ENCODE measurements at places on chromosomes 13 and 19. TPM values are rescaled to one million over a fixed set of nuclear protein-coding genes. Genes with fewer than 3 reads are reported as not detected.
A peak's percentile ranks its signal among the peaks of the same experiment; 100 is the strongest.

DNA sequence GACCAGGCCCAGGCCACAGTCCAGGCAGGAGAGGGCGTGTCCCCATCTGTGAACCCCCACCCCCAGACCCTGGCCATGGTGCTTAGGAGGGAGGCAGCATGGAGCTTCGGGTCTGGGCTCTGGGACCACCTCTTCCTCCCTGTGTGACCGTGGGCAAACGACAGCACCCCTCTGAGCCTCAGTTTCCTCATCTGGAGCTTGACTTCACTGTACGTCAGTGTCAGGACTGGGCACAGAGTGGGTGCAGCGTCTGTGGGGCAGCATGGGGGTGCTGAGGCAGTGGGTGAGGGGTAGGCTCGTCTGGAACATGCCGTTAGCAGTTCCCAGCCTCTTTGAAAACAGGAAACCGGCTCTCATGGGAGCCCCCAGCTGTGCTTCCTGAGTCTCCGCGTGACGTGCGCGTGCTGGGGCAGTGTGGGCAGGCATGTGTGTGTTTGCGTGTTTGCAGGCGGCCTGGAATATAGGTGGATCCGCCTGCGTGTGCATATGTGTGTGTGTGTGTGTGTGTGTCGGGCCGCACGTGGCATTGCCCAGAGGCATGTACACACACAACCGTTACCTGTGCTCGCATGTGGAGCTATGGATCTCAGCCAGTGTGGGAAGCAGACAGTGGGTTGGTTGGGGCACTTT, 15.8 kb downstream of the ARRDC2 start:
- no peaks in the 10 kb centered on the region for H3K36me3 ChIP-seq
- H3K4me1 ChIP-seq: no peaks in the 10 kb centered on the region
- no peak overlapping the region for H3K4me3 ChIP-seq
- no peak overlapping the region for H3K27ac ChIP-seq
- no peak for DNase-seq
- H3K27me3 ChIP-seq: peaks cover 3% of the 10 kb centered on the region

DNA sequence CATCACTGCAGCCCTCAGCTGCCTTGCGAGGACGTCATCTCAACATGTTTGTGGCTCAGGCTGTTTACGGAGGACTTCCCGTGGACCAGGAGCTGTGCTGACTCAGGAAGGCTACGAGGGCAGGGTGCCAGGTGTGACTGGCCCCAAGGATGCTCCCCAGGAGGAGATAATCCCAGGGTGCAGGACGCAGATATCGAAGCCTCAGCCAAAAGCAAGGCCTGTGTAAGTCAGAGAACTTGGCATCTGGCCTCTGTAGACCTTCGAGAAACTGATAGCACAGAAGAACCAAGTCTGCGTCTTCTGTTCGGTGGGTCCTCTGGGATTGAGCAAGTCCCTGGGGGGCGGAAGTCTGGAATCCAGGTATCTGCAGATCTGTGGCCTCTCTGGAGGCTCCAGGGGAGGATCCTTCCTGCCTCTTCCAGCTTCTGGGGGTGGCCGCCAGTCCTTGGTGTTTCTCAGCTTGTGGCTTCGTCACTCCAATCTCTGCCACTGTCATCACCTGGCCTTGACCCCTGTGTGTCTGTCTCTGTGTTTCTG, 2.6 kb upstream of the DOHH start:
- no peaks in the 10 kb centered on the region for H3K36me3 ChIP-seq
- peaks cover 18% of the 10 kb centered on the region for H3K4me1 ChIP-seq
- H3K4me3 ChIP-seq: no peak overlapping the region
- DNase-seq: no peak

GRCh38 chr13:41111454-41111853, 21.1 kb downstream of the KBTBD6 start:
- peaks cover 6% of the 10 kb centered on the region for H3K4me1 ChIP-seq
- DNase-seq: no peak
- no peaks in the 10 kb centered on the region for H3K36me3 ChIP-seq
- H3K27ac ChIP-seq: peak overlapping the region; percentile 73
- H3K27me3 ChIP-seq: no peaks in the 10 kb centered on the region

- H3K4me3 ChIP-seq: no peak overlapping the region
- DNase-seq: no peak
- H3K4me1 ChIP-seq: no peaks in the 10 kb centered on the region
- no peak overlapping the region for H3K27ac ChIP-seq
- H3K36me3 ChIP-seq: no peaks in the 10 kb centered on the region
These were observed 51.3 kb downstream of the PCDH8 start for GRCh38 chr13:52797176-52797575.

DNA sequence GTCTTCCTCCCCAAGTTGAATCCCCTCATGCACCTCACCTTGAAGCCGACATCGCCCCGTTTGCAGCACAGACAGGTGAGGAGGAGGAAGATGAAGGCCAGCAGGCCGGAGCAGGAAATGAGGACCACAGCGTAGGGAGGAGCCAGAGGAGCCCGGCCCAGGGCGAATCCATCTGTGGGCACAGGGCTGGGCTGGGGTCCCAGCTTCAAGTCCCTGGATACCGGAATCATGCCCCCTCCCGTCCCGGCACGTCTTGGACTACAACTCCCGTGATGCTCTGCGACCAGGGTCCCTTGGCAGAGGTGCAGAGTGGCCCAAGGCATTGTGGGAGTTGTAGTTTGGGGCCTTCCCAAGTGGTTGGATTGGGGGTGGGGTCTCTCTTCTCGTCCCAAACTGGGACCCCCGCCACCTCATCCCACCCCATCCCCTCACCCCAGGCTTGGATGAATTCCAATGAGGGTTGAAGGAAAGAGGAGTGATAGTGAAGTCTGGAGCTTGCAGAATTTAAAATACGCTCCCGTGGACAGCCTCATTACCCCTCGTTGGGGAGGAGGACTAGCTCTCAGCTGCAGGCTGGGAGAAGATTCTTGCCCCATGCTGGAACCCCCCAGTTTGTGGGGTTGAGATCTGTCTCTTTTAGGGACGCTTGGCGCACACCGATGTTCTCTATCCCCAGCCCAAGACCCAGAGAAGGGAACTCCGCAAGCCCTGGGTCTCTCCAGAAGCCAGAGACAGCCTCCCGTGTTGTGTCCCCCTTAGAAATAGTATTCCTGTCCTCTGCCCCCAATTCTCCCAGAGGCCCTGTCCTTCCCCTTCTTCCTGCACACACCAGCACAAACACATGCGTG, 990 bp downstream of the LMTK3 start:
- H3K27me3 ChIP-seq: peaks cover 24% of the 10 kb centered on the region
- no peak overlapping the region for H3K27ac ChIP-seq
- peak overlapping the region; percentile 68 for H3K4me3 ChIP-seq
- H3K36me3 ChIP-seq: no peaks in the 10 kb centered on the region

DNA sequence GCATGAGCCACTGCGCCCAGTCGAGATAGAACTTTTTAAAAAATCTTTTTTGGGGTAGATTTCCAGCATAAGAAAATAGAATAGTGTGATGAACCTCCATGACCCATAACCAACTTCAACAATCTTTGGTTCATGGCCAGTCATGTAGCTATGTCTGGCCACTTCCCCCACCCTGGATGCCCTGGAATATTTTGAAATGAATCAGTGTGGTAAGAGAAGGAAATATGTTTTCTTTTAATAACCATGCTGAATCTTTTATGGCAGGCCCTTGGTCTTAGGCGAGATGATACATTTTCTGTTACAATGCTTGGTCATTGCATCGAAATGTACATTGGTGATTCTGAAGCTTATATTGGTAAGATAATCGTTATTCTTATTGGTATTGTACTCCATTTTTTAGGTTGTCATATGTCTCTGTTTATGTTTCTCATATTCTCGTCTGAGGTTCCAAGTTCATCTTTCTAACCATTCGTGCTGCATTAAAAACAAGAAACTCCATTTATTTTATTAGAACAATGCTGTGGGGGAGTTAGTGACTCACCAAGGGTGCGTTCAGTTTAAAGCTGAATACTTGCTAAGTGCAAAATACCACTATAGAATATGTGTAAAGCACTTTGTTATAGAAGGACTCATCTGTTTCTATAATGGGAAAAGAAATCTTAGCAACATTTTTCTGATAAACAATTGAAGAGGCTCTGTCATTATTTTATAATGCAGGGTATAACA, 16.4 kb upstream of the UPF3A start:
- no peak overlapping the region for H3K4me3 ChIP-seq
- peaks cover 38% of the 10 kb centered on the region for H3K36me3 ChIP-seq
- H3K27me3 ChIP-seq: no peaks in the 10 kb centered on the region
- no peaks in the 10 kb centered on the region for H3K4me1 ChIP-seq
- peak overlapping the region; percentile 24 for H3K27ac ChIP-seq

- no peak overlapping the region for H3K4me3 ChIP-seq
- H3K4me1 ChIP-seq: peaks cover 15% of the 10 kb centered on the region
- H3K27me3 ChIP-seq: no peaks in the 10 kb centered on the region
- no peak for DNase-seq
These were observed 5.0 kb downstream of the SGTA start for GRCh38 chr19:2777952-2778683.

Gene HPN
- 71.5 TPM for total RNA-seq

DNA sequence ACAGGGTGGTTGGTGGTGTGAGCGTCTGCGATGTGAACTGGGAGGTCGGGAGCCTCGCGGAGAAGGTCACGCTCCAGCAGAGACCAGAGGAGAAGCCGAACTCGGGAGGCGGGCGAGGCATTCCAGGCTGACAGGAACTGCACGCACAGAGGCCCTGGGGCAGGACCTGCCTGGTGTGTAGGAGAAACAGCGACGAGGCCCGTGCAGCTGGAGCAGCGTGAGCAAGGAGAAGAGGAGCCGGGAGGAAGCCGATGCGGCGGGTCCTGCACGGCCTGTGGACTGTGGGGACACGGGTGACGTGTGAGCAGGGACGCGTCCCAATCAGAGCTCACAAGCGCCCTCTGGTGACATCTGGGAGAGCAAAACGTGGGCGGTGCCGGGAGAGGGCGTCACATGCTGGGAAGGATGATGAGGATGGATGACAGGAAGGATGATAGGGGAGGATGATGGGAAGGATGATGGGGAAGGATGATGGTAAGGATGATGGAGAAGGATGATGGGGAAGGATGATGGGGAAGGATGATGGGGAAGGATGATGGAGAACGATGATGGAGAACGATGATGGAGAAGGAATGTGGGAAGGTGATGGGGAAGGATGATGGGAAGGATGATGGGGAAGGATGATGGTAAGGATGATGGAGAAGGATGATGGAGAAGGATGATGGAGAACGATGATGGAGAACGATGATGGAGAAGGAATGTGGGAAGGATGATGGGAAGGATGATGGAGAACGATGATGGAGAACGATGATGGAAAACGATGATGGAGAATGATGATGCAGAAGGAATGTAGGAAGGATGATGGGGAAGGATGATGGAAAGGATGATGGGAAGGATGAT, 16.1 kb upstream of the MADCAM1 start:
- H3K36me3 ChIP-seq: no peaks in the 10 kb centered on the region
- H3K4me1 ChIP-seq: peaks cover 4% of the 10 kb centered on the region
- DNase-seq: peak; percentile 55
- H3K27ac ChIP-seq: peak overlapping the region; percentile 80
- peaks cover 24% of the 10 kb centered on the region for H3K27me3 ChIP-seq
- H3K4me3 ChIP-seq: peak overlapping the region; percentile 35

- no peaks in the 10 kb centered on the region for H3K36me3 ChIP-seq
- H3K27ac ChIP-seq: no peak overlapping the region
- no peak for DNase-seq
- H3K27me3 ChIP-seq: peaks cover 52% of the 10 kb centered on the region
These were observed 19.5 kb upstream of the MEIS3 start for GRCh38 chr19:47438793-47439220.

Gene UBAC2
- total RNA-seq: 61.6 TPM

Gene TEX26
- total RNA-seq: not detected

- peaks cover under 1% of the 10 kb centered on the region for H3K27me3 ChIP-seq
- no peak overlapping the region for H3K27ac ChIP-seq
- peaks cover 9% of the 10 kb centered on the region for H3K36me3 ChIP-seq
- DNase-seq: no peak
- no peak overlapping the region for H3K4me3 ChIP-seq
- no peaks in the 10 kb centered on the region for H3K4me1 ChIP-seq
These were observed 7.2 kb downstream of the WDR18 start for GRCh38 chr19:991174-991931.

- no peaks in the 10 kb centered on the region for H3K27me3 ChIP-seq
- peaks cover 3% of the 10 kb centered on the region for H3K4me1 ChIP-seq
- H3K27ac ChIP-seq: no peak overlapping the region
- no peaks in the 10 kb centered on the region for H3K36me3 ChIP-seq
- H3K4me3 ChIP-seq: no peak overlapping the region
These were observed 35.7 kb upstream of the DPRX start for GRCh38 chr19:53596056-53596455.

GRCh38 chr19:2556221-2557092, 80.5 kb downstream of the GADD45B start:
- no peak overlapping the region for H3K4me3 ChIP-seq
- no peak for DNase-seq
- peak overlapping the region; percentile 7 for H3K27ac ChIP-seq
- no peaks in the 10 kb centered on the region for H3K36me3 ChIP-seq
- H3K4me1 ChIP-seq: no peaks in the 10 kb centered on the region

Gene SIGLECL1
- not detected for total RNA-seq

DNA sequence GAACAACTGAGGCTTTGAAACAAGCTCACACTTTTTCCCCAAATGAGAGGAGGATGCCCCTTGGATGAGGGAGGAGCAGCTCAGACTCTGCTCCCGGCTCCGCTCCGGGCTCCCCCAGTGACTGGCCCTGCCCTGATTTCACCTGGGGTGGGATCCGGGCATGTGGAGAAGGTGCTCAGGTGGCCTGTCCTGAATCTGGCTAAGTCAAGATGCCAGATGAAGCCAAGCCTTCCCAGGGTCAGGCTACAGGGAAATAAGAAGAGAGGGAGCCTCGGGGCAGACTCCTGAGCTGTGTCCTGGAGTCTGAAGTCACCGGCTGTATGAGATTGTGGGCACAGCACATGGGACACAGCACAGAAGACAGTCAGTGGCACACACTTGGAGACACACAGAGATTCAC, 10.3 kb downstream of the CEACAM5 start:
- H3K36me3 ChIP-seq: peaks cover 4% of the 10 kb centered on the region
- no peaks in the 10 kb centered on the region for H3K4me1 ChIP-seq
- no peak overlapping the region for H3K27ac ChIP-seq
- H3K4me3 ChIP-seq: no peak overlapping the region

- H3K27ac ChIP-seq: no peak overlapping the region
- peaks cover 6% of the 10 kb centered on the region for H3K36me3 ChIP-seq
- H3K4me3 ChIP-seq: no peak overlapping the region
- H3K27me3 ChIP-seq: peaks cover 3% of the 10 kb centered on the region
These were observed 43.3 kb downstream of the SPATA13 start for GRCh38 chr13:24203811-24204210.

GRCh38 chr19:51431124-51431523, 13.7 kb upstream of the SIGLEC10 start:
- no peaks in the 10 kb centered on the region for H3K4me1 ChIP-seq
- no peaks in the 10 kb centered on the region for H3K36me3 ChIP-seq
- H3K27ac ChIP-seq: no peak overlapping the region
- no peak overlapping the region for H3K4me3 ChIP-seq
- H3K27me3 ChIP-seq: peaks cover 42% of the 10 kb centered on the region
- no peak for DNase-seq

GRCh38 chr13:72788831-72789230, 6.9 kb downstream of the PIBF1 start:
- no peak overlapping the region for H3K27ac ChIP-seq
- no peaks in the 10 kb centered on the region for H3K27me3 ChIP-seq
- DNase-seq: no peak
- H3K36me3 ChIP-seq: peaks cover 24% of the 10 kb centered on the region

Gene SIGLEC12
- total RNA-seq: not detected

Gene AXL
- total RNA-seq: 15.7 TPM

- DNase-seq: no peak
- no peaks in the 10 kb centered on the region for H3K36me3 ChIP-seq
- no peak overlapping the region for H3K27ac ChIP-seq
- H3K4me1 ChIP-seq: peaks cover 32% of the 10 kb centered on the region
- no peaks in the 10 kb centered on the region for H3K27me3 ChIP-seq
These were observed 1.2 kb downstream of the RFXAP start for GRCh38 chr13:36820222-36820621.

Gene GZMM
- total RNA-seq: not detected
